ENCODE measurements at places on chromosomes 2 and 18.
A peak's percentile ranks its signal among the peaks of the same experiment; 100 is the strongest.

GRCh38 chr2:40487602-40488001, 35.7 kb upstream of the SLC8A1 start:
- peak; percentile 35 for DNase-seq

DNA sequence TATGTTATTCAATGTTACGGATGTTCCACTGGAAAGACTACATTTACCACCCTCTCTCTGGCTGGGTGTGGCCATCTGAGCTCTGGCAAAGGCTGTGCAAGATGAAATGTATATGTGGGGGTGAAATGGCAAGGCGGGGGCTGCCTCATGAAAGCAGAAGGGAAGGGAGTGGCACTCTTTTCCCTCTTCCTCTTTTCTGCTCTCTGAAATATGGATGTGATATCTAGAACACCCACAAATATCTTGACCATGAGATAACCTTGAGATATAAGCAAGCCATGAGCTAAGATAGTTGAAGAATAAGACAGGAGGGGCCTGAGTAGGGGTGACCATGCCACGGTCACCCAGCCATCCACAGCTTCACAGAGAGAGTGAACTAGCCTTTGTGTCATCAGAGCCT, 367.8 kb upstream of the ID2 start:
- no peak for DNase-seq

DNA sequence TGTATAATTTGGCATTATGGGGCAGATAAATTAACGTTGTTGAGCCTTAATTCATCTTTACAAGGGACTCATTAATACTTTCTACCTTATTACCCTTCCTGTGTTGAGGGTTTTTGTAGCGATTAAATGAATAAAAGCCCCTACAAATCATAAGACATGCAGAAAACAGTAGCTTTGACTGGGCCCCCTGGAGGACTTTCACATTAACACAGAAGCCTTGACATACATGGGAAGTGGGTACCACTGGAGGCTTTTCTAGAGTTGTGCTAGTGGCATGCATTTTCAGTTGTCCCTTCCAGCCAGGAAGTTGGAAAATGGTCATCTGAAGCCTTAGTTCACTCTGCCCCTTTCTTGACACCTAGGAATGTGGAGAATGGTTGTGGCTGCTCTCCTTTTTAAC, 30.2 kb downstream of the MTA3 start:
- no peak for DNase-seq

DNA sequence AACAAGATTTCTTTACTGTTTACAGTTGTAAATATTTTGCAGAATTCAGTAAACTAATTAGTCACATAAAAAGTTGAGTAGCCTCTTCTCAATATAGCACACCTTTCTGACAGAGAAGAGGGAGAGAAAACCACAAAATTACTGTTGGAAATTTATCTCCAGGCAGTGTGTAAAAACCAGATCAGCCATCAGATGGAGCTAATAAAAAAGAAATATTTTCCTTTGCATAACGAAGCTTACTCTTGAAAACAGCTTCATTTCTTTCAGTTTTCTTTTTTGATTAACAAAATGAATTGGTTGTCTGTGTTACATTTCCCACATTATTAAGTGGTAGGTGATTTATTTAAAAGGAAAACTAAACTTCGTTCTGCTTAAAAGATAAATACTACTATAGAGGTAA, 259.3 kb upstream of the KCNJ3 start:
- no peak for DNase-seq

- no peak for DNase-seq
These were observed 2.1 kb downstream of the LBH start for GRCh38 chr2:30233271-30234009.

DNA sequence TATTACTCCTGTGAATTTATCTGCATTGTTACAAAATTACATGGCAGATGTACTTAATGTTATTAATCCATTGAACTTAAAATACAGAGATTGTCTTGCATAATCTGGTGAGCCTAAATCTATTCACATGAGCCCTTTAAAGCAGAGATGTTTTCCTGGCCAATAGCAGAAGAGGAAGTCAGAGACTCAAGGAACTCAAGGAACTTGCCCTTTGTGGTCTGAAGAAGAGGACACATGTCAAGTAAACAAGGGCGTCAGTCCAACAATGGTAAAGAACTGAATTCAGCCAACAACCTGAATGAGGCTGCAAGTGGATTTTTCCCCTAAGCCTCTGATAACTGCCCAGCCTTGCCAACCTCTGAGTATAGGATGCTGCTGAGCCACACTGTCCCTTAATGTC, 356.3 kb upstream of the PKDCC start:
- DNase-seq = no peak

- no peak for DNase-seq
These were observed 457.9 kb downstream of the TSN start for GRCh38 chr2:122213312-122213711.

DNA sequence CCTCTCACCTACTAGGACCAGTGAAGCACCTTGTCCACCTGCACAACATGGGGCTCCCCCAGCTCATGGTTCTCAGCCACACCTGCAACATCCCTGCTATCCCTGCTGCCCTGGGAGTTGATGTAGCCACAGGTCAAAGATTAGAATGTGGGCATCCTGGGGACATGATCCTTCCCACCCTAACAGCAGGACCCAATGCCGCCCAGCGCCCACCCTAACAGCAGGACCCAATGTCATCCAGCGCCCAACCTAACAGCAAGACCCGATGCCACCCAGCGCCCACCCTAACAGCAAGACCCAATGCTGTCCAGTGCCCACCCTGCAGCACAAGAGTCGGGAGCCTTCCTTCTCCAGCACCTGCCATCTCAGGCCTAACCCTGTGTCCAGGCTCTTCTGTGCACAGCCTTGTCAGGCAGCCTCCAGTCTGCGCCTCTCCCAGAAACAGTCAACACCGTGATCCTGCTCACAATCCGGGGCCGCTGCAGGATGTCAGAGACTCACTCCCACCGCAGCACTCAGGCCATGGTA, 237.3 kb upstream of the SALL3 start:
- no peak for DNase-seq

GRCh38 chr2:240909216-240909974, 3.3 kb downstream of the CROCC2 start:
- DNase-seq = no peak

DNA sequence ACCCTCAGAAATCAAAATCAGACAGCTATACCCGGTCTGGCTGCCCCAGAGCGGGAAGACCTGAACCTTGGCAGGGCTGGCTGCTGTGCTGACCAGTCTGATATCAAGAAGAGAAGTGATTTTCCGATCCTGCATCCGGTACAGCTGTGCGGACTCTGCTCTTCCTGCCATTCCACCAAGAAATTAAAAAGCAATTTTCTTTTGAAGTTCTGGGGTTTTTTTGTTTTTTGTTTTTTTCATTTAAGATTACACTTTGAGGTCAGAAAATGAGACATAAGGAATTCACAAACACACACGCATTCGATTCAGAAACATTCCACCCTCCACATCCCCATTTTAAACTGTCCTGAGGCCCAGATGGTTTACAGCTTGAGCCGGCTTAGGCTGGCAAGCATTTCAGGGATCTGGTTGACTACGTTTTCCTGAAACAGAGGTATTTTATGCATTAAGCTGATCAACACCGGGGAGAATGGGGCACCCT, 156.5 kb downstream of the COL6A3 start:
- no peak for DNase-seq

DNA sequence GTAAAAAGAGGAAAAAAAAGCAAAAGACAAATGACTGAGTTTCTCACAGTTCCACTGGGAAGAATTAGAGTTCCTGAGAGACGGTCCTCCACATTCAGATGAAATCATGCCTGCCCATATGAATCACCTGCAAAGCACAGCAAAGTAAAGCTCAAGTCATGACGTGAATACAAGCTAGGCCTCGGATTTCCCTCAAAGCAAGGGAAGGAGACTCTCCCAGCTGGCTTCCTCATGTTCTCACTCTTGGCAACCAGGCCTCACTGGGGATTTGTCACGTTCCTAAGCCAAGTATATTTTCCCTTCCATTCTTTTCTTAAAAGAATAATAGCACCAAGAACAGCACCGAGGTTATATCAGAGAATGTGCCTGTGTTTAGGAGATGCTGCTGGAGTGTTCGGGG, 47.0 kb downstream of the CYP27C1 start:
- peak; percentile 65 for DNase-seq

GRCh38 chr2:172009823-172010222, 10.1 kb downstream of the METAP1D start:
- DNase-seq = no peak

DNA sequence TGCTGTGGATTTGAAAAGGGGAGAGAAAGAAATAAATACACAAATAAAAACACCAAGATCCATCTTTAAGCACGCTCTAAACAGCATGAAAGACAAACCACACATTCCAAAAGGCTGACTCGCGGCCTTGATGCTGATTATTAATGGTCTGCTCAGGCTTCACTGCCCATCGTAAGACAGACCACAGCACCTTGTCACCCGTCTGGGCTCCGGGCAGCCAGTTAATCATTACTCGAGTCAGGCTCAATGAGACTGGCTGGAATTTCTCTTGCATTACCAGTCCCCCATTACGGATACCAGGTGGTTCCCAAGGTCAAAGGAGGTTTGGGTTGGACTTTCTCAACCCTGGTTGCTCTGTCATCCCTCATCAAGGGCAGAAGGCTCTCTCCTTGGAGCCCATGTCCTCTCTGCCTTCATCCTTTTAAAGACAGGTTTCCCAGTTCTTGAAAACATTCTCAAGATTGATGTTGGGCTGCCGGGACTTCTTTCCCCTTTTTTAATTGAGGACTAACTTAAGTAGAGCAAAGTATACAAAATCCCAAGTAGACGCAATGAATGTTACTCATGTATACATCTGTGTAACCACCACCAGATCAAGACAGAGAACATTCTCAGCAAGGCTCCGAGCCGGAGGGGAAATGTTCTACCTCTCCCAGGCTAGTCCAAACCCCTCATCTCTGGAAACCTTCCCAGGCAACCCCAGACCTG, 8.1 kb downstream of the SMAD7 start:
- DNase-seq = no peak

GRCh38 chr2:60118917-60119316, 434.5 kb downstream of the BCL11A start:
- DNase-seq = no peak

GRCh38 chr2:59874971-59875755, 678.3 kb downstream of the BCL11A start:
- DNase-seq = no peak

- DNase-seq = no peak
These were observed 56.3 kb downstream of the SLC25A12 start for GRCh38 chr2:171837736-171838135.

DNA sequence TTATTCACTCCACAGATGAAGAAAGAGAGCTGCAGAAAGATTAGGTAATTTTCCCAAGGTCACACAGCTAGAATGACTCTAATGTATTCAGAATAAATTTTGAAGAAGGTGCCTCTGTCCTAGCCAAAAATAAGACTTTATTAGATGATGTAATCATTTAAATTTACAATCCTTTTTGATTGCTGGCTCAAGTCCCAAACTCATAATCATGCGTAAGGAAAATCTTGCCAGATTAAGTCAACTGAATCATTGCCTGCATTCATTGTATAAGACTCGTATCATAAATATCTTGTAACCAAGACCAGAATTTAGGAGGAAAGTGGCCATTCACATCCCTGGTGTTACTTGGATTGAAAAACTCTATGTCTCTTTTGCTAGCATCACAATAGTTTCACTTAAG, 53.1 kb upstream of the STK39 start:
- DNase-seq = no peak

GRCh38 chr2:167430447-167430846, 542.2 kb downstream of the XIRP2 start:
- DNase-seq = no peak

- DNase-seq = no peak
These were observed 71.9 kb upstream of the SLC16A14 start for GRCh38 chr2:230140667-230141066.

DNA sequence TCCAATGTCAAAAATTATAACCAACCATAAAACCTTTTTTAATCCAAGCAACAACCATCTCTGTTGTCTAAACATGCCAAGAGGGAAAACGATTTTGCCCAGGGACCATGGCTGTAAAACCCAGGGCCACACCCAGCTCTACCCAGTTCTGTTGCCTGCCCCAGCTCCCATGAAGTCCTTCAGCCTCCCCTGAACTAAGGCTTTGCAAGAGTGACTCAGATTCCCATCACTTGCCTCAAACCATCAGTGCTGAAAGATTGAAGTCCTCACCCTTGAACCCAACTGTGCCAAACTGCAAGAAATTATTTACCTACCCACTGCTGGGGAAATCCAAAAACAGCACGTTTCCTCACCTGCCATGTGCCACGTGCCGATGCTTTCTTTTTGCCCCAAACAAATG, 102.5 kb downstream of the TFCP2L1 start:
- no peak for DNase-seq

DNA sequence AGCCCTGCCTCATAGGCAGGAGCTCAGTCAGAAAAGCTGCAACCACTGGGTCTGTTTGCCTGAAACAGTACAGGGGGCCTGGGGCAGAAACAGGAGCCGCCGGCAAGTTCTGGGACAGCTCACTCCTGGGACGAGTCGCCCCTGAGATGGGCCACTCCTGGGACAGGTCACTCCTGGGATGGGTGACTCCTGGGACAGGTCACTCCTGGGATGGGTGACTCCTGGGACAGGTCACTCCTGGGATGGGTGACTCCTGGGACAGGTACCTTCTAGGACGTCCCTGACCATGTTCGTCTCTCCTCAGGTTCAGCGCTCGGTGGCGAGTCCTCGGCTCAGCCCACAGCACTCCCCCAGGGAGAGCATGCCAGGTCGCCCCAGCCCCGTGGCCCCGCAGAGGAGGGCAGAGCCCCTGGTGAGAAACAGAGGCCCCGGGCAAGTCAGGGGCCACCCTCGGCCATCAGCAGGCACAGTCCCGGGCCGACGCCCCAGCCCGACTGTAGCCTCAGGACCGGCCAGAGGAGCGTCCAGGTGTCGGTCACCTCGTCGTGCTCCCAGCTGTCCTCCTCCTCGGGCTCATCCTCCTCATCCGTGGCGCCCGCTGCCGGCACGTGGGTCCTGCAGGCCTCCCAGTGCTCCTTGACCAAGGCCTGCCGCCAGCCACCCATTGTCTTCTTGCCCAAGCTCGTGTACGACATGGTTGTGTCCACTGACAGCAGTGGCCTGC, 51.8 kb downstream of the NTSR2 start:
- DNase-seq = no peak

- DNase-seq = peak; percentile 44
These were observed 26.8 kb downstream of the SH3RF3 start for GRCh38 chr2:109155553-109156451.

DNA sequence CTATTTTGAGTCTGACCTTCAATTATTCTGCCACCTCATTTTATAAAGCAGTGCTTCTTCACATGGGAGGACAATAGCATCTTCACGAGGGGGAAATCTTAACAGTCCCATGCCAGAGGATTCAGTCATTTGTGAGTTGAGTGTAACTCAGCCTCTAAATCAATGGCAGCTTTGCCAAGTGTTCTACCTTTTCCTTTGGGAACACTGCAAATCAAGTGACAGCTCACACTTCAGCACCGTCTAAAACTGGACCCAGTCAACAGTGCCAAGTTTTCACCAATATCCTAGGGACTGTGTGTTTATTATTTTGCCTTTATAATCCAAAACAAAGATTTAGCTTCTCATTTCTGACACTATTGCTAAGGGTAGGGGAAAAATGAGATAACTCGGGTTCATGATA, 133.6 kb downstream of the FIGN start:
- peak; percentile 8 for DNase-seq

DNA sequence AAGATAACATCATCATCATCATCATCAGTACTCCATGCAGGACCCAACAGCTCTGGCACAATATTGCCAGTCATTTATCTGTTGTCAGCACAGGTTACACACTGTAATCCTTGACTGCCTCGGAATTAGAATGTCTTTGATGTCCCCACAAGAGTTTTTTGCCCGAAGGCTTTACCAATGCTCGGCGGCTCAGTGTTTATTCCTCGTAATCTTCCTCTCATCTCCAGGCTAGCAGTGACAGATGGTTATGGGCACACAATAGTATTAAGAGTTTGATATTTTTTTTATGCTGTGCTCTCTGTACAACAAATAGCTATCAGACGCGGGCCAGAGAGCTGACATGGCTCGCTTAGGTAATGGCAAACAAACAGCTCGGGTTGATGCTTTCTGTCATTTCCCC, 515.2 kb downstream of the ZEB2 start:
- no peak for DNase-seq
